NCI-H1694 (cell line): ENCODE measurements at places on chromosomes 5 and 9.

DNA sequence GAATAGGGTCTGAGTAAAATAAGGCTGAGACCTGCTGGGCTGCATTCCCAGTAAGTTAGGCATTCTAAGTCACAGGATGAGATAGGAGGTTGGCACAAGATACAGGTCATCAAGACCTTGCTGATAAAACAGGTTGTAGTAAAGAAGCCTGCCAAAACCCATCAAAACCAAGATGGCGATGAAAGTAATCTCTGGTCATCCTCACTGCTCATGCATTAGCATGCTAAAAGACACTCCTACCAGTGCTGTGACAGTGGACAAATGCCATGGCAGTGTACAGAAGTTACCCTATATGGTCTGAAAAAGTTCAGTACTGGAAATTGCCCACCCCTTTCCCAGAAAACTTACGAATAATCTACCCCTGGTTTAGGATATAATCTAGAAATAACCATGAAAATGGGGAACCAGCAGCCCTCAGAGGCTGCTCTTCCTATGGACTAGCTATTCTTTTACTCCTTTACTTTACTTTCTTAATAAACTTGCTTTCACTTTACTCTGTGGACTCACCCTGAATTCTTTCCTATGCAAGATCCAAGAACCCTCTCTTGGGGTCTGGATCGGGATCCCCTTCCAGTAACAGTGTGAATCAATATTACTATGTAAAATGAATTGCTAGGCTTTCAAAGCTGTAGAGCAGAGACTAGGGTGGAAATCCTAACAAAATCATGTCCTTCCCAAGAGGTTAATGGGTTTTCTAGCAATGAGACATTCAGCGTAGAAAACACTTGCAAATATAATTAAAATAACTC lies 257.8 kb downstream of the KIAA0825 start:
- no peak for DNase-seq

GRCh38 chr9:115673599-115673998 lies 480.0 kb upstream of the PAPPA start:
- DNase-seq = no peak

DNA sequence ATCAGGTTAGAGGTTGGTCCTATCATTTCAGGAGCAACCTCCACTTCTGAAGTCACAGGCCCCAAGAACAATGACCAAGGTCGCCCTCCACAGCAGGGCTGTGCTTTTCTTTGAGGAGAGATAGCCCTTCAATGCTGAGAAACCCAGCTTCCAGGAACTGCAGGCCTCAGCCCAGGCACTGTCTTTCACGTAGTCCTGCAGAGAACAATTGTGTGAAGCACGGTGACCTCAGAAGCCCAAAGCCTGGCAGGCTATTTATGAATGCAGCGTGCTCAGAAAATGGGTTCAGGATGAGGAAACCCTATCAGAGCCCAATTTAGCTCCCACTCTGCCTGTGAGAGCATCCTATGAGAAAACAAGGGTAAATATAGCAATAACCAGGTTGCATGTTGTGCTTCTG lies 388.3 kb downstream of the PLK2 start:
- DNase-seq = no peak

GRCh38 chr5:127739807-127740384 lies 36.7 kb downstream of the CCDC192 start:
- DNase-seq = no peak

GRCh38 chr5:38518341-38518740 lies 38.1 kb downstream of the LIFR start:
- no peak for DNase-seq

- DNase-seq = no peak
Observed at GRCh38 chr9:118569148-118569547, 800.1 kb downstream of the BRINP1 start.

- no peak for DNase-seq
Observed at GRCh38 chr9:15724016-15724415, 171.2 kb downstream of the CCDC171 start.

GRCh38 chr9:37948417-37948980 lies 44.6 kb upstream of the SLC25A51 start:
- no peak for DNase-seq

- DNase-seq = no peak
Observed at GRCh38 chr5:118952992-118953651, 35.2 kb downstream of the DTWD2 start.

- DNase-seq = no peak
Observed at GRCh38 chr9:85246541-85246940, 495.2 kb downstream of the AGTPBP1 start.

GRCh38 chr9:121354141-121354540 lies 15.9 kb downstream of the STOM start:
- DNase-seq = no peak

DNA sequence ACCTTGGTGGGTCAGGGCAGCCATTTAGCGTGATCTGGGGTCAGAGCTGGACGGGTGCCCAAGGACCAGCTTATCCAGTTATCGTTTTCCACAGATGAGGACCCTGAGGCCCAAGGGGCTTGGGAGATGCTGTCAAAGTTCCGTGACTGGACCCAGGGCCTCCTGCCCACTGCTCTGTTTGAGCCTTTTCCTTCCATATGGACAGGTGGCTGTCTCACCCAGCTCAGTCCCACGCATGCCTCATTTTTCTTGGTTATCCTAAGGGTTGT lies 56.5 kb downstream of the TRIP13 start:
- DNase-seq = no peak

- DNase-seq = no peak
Observed at GRCh38 chr9:113992994-113993393, 85.1 kb downstream of the AMBP start.

DNA sequence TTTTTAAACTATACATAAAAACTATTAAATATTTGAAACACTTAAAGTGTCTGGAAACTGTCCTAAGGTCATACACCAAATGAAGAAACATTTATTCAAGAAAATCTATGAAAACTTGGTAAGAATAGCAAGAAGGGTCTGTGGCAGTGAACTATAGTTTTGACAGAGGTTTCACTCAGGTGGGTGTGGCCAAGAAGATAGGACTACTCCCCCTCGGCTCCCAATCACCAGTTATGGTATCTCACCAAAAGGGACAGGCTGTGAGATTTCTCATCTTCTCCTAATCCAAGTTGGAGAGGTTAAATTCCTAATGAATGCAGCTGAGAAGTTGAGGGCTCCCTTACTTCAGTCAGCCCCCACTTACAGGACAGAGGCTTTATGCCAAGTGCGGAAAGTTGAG lies 2.9 kb downstream of the ARSK start:
- DNase-seq = no peak

- no peak for DNase-seq
Observed at GRCh38 chr5:10248378-10249260, 1.1 kb downstream of the ATPSCKMT start.

- DNase-seq = no peak
Observed at GRCh38 chr5:99706160-99706559, 777.4 kb upstream of the CHD1 start.

DNA sequence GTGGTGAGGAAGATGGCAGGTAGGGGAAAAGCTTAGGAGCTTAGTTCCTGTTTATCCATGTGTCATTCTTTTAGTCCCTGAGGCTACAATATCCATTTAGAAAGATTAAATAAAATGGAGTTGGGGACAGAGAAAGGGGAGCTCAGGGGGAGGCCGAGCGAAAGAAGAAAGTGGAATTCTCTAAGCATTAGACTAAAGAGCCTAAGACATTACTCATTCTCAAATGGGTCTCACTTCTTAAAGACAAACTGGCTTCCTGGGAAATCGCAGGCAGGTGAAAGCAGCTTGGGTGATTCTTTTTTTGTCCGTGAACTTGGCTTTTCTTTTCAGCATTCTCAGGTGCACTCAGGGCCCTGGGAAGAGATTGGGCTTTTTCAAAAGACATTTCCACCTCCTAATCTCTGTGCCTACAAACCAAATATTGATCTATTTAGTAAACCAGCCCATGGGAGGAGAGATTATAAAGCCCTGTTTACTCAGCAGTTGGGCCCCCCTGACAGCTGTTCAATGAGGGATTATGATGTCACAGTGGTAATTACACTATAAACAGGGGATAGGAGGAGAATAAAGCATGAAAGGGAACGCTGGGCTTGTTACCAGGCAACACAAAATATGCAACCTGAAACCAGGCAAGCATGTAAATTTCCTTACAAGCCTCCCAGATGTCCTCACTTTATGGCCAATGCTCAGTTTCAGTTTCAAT lies 584.0 kb downstream of the ACTL7B start:
- DNase-seq = peak; percentile 72

DNA sequence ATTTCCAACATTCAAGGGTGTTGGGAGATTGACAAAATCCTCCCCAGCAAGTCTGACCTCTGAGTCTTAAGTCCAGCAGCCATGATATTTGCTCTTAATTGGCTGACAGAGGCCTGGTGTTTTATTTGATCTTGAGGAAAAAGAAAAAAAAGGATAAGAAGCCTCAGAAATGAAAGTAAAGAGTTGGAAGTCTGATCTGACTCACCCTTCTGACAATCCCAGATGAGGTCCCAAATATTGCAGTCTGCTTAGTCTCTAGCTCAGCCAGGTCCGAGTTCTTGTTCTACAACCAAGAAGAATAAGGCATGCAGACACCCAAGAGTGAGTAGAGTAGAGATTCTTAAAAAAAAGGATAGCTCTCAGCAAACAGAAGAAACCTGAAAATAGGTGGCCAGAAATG lies 632.5 kb upstream of the ST8SIA4 start:
- DNase-seq = no peak

DNA sequence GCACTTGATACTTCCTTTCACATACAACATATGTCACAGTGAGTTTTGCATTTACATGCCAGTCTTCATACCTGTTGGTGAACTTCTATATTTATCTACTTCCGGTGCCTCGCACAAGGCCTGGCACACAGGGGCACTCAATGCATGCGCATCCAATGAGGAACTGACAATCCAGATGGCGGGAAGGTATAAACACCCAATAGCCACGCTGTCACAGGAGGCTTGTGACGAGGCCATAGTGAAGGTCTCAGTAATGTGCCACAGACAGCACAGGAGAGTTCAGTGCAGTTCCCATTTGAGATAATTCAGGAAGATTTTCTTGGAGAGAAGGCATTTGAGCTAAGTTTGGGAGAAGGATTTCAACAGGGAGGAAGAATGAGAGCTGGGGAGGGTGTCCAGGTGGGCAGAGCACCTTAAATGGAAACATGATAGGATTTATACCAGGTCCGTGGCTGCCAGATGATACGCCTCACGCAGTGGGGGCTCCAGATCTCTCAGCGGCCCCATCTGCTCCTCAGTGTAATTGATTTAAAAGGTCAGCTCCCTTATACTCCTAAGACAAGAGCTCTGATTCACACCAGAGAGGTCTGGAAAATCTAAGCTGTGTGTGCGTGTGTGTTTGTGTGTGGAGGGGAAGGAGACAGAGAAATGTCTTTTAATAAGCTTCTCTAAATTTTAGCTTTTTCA lies 206.2 kb downstream of the DCP2 start:
- DNase-seq = no peak

DNA sequence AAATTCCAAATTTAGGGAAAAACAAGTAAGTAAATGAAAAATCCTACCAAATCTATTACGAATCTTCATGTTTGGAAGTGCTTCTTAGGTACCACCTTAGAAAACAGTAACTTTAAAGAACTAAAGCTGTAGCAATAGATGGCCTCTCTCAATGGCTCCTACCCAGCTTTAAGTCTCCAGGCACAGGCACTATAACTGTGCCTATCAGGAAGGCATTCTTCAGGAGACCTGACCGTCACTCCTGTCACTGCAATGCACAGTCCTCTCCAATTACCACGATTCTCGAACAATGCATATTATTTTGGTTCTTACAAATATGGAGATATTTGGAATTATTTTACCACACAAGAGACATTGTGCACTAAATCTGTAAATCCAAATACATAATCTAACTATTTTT lies 12.9 kb downstream of the NFIB start:
- no peak for DNase-seq

DNA sequence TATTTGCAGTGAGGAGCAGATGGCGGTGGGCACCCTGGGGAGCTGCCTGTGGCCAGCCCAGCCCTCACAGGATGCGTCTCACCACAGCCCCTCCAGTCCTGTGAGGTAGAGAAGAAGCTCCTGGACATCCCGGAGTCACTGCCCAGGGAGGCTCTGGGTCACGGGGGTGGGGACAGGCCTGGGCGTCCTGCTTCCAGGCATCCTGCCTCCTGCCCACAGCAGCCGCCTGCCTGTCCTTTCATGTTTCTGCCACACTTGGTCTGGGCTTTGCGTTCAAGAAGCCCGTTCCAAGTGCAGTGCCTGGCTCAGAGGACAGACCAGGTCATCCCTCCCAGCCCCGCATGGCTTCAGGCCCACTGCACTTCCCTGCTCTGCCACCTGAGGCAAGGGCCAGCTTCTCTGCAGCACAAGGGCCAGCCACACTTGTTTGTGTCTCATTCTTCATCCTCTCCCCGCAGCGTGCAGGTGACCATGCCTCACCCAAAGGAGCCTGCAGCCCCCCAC lies 38.2 kb downstream of the ZDHHC11B start:
- DNase-seq = no peak

- DNase-seq = no peak
Observed at GRCh38 chr5:52531105-52531504, 256.6 kb upstream of the ITGA1 start.

DNA sequence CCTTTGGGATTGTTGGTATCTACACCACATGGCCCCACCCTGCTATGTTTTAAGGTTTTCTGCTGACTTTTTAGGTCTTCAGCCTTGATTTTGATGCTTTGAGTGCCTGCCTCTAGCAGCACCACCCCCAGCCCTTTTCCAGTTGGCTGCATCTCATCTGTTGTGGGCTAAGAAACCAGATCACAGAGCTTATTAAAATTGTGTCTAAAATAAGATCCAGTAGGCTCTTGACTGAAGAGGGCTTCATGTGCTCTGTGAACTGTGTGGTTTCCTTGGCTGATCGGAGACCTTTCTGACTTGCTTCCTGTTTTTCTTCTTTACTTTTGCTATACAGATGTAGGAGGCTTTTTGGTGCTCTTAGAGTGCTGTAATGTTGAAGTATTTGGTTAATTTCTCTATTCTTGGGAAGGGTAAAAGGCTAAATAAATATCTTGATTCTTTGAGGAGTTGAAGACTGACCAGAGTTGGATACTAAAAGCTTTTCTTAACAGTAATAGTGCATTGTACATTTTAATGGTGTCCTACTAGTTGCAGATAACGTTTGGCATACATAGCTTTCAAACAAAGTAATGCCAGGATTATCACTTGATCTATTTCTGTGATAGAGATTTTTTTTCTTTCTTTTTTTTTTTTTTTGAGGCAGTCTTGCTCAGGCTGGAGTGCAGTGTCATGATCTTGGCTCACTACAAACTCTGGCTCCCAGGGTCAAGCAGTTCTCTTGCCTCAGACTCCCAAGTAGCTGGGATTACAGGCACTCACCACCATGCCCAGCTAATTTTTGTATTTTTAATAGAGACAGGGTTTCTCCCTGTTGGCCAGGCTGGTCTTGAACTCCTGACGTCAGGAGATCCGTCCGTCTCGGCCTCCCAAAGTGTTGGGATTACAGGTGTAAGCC lies 4.5 kb downstream of the UBE2D2 start:
- no peak for DNase-seq

DNA sequence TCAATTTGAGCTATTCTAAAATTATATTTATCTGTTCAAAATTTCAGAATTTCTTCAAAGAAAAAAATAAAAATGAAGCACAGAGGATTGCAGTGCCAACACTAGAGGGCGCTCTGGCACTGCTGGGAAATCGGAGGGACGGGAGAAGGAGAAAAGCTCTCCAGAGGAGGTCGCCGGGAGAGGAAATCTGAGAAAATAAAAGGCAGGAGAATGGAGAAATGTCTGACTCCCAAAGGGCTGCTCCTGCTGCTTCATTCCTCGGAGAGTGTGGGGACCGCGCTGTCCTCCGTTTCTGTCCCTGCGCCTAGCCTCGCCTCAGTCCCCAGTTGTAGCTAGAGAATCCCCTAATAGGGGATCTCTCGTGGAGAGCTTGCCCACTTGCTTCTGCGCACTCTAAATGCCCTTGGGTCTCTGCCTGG lies 40.0 kb upstream of the ARSB start:
- peak; percentile 39 for DNase-seq

GRCh38 chr5:41559184-41559583 lies 48.8 kb upstream of the PLCXD3 start:
- no peak for DNase-seq

- DNase-seq = no peak
Observed at GRCh38 chr9:82062245-82062644, 73.7 kb downstream of the SPATA31D1 start.
